ENCODE measurements at places on chromosomes 16 and 17. TPM values are rescaled to one million over a fixed set of nuclear protein-coding genes. Genes with fewer than 3 reads are reported as not detected.

CBX4 gene
- 35.9 TPM for total RNA-seq

GRCh38 chr17:77724876-77725615 lies 233.5 kb upstream of the TNRC6C start:
- DNase-seq: no peak

DNA sequence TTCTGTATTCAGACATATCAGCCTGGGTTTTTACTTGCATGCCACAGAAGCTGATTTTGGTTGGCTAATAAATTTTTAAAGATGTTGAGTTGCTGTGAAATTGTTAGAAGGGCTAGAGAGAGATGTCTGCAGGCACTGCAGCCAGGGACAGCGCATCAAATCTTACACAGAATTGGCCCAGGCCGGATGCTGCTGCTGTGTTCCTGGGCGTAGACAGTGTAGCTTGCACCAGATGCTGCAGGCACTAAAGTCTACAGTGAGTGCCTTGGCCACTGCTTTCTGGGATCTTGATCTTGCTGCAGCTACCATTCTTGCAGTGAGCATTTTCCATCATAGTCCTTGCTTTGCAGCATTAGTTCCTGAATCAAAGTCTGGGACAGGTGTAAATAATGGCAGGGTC lies 169.9 kb downstream of the SPECC1 start:
- no peak for DNase-seq

CAVIN1 gene
- 68.4 TPM for total RNA-seq

LITAFD gene
- total RNA-seq: 2.2 TPM

- DNase-seq: no peak
These were observed 102.6 kb downstream of the N4BP1 start for GRCh38 chr16:48507391-48507790.

PLSCR3 gene
- total RNA-seq: 19.4 TPM

- DNase-seq: no peak
These were observed 67.1 kb upstream of the ZNF469 start for GRCh38 chr16:88315543-88316105.

DNA sequence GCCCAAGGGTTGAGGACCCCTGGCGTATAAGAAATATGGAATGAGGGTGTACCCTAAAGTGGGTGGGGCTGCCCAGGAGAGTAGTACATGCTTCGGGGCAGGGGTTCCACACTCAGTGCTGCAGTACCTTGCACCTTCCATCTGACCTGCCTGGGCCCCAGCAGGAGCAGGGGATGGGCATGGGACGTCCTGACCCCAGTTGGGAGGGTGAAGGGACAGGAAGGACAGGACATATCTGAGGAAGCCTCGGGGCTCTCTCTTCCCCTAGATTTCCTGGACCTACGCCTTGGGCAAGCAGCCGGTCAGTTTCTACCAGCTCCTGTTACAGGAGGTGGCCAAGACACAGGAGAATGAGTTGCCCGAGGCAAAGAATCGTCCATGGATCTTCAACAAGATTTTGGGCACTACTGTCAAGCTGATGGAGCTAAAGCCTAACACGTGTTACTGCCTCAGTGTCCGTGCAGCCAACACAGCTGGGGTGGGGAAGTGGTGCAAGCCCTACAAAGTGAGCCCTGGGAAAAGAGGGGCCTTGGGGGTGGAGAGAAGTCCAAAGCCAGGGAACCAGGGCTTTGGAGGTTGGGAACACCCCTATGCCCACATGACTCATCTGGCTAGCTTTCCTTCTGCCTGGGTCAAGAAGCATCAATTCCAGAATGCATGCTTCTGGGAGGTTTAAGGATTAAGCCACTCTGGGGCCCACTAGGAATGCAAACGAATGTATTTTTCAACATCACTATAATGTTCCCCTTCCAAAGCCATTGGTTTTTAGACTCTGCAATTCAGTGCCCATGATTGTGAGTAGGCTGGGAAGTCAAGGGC lies 7.9 kb downstream of the FNDC8 start:
- DNase-seq: no peak

- DNase-seq: no peak
These were observed 30.8 kb upstream of the GAS7 start for GRCh38 chr17:10229181-10229580.

FBF1 gene
- 81.1 TPM for total RNA-seq

CES5A gene
- total RNA-seq: 1.5 TPM

DNA sequence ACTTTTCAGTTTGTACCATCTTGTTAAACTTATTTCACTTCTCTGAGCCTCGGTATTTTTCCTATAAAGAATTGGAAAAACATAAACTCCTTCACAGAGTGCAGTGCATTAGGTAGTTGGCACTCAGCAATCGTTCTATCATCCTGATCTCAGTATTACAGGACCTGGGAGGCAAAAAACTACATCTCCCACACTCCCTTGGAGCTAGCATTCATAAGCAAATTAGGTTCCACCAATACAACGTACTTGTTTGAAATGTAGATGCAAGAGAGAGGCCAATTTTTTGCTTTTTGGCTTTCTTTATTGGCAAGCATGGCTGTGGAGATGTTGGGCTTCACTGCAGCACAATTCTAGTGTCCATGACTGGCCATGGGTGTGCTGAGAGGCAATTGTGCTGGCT lies 285.2 kb downstream of the CA10 start:
- DNase-seq: no peak

- DNase-seq: no peak
These were observed 10.6 kb upstream of the NUDT16L1 start for GRCh38 chr16:4682616-4683254.

GRCh38 chr16:4426021-4426684 lies 485 bp downstream of the DNAJA3 start:
- no peak for DNase-seq

- DNase-seq: no peak
These were observed 3.8 kb upstream of the TMC7 start for GRCh38 chr16:18979936-18980335.

CYB561 gene
- 17.6 TPM for total RNA-seq

GRCh38 chr16:87117936-87118335 lies 199.3 kb downstream of the C16orf95 start:
- DNase-seq: no peak

CENPT gene
- 115 TPM for total RNA-seq

DNA sequence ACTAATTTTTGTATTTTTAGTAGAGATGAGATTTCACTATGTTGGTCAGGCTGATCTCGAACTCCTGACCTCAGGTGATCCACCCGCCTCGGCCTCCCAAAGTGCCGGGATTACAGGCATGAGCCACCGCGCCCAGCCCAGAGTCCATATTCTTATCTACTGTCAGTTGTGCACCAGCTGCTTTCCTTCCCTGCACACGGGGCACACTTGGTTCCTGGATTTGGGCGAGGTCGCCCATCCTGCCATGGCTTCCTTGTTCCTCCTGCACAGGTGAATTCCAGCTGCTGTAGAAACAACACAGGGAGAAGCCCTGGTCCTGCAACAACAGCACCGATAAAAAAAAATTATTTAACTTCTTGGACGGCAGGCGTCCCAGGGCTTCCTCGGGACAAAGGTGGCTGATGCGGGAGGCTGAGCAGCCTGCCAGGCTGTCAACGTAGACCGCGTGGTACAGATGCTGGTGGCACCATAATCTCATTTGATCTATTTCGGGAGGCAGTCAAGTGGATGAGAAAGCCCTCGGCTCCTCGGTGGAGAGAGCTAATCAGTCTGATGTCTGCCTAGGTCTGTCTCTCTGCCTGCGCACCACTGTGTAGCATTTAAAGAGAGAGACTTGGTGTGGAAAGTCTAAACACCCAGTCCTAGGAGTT lies 19.1 kb downstream of the RGS9 start:
- no peak for DNase-seq

PRSS27 gene
- 6.4 TPM for total RNA-seq

MYH11 gene
- 271 TPM for total RNA-seq

SCARF1 gene
- total RNA-seq: 11.6 TPM

DNA sequence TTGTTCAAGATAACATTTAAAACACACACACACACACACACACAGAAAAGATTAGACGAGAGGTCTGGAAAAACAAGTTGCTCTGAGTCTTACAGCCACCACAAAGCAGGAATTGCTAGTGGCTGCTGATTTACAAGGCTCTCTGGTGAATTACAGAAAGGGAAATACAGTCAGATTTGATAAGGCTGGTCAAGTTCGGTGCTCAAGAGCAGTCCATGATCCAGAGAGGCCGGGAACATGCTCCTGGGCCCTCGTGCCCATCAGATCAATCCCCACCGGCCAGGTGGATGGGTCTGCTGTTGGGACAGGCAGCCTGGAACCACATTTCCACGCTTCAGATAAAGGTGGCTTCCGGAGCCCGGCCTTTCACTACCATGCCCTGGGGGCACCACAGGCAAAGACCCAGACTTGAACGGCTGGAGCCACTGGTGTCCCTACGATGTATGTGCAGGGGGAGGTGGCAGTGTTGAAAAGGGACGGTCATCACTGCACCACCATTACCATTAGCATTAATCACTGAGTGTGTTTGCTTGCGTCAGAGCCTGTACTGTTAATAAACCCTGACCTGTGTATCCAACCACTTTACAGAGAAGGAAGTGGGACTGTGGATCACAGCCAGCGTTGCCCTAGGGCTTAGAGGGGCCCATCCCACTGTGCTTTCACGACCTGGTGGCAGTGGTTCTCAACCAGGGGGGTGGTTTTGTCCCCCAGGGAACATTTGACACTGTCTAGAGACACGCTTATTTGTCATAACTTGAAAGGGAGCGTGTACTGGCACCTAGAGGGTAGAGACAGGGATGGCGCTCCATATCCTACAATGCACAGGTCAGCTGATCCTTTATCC lies 95.1 kb downstream of the XYLT1 start:
- no peak for DNase-seq

CACNG5 gene
- total RNA-seq: not detected

- no peak for DNase-seq
These were observed 38.9 kb downstream of the AKAP10 start for GRCh38 chr17:19938736-19939135.

DNA sequence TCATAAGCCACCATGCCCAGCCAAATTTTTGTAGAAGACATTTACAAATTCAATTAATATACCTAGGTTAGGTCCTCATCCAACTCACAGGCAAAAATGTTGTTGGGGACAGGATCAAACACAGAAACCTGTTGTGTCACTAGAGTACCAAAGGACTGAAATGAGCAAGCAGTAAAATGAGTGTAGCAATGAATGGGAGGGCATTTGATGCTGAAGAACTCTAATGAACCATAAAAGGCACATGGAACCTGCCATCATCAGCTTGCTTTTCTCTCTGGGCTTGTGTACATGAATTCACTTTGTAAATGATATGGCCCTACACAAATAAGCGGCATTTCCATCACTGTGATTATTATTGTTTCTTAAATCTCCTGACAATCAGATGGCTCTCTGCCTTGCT lies 17.8 kb downstream of the USP31 start:
- DNase-seq: no peak

DNA sequence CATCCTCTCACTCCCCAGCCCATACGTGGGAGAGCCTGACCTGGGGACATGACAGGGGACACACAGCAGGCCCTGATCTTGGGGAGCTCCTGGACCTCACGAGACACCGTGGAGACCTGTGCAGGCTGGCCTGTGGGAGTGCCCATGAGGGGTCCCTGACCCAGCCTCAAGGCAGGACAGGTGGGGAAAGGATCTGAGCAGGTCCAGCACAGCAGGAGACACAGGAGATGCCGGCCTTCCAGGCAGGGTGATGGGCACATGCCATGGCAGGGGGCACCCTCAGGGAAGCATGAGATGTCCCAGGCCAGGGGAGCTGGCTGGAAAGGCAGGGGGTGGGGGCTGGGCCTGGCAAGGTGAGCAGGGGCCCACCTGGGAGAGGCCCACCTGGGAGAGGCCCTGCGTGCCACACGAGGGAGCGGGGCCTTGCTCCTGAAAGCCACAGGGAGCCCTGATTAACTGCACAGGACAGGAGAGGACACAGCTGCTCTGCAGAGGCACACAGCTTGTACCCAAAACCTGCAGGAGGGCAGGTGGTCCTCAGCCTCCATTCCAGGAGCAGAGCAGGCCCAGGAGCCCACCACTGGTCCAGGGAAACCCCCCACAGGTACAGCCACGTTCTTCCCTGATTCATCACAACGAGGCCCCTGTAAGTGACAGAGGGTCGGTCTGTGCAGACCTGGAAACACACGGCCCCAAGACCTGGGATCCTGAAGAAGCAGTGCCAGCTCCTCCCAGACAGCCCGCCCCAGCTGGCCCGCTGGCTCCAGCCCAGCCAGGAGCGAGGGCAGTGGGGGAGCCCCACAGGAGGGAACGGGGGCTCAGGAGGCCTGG lies 26.6 kb upstream of the KRT17 start:
- DNase-seq: no peak

TERB1 gene
- 30.6 TPM for total RNA-seq

C17orf78 gene
- total RNA-seq: 2.0 TPM

DNA sequence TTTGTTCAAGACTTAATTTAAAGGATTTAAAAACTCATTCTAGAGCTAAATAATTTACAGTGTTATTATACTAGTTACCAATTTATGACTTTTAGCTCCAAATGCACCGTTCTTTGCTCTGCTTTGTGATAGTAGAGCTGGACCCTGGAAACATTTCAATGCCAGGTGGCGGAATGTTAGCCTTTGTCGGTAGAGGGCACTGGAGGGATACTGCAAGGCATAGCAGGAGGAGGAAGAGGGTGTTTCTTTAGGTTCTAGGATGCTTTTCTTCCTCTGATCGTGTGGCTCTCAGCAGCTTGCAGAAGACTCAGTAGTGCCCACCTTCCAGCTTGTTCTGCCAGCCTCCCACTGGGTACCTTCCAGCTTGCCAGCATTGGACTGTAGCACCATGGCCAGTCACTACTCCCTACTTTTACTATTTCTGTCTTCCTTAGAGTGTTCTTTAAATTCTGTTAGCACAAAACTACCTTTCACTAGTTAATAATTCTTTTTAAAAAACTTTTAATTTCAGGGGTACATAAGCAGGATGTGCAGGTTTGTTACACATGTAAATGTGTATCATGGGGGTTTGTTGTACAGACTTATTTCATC lies 325.3 kb downstream of the UTP18 start:
- DNase-seq: peak; percentile 53

Measured in testis (tissue), 5 donors.